AG09309 (cell line): ENCODE measurements at places on chromosomes 7 and 10.

GRCh38 chr10:80519936-80520650 is 17.6 kb upstream of the SH2D4B start:
- no peak for DNase-seq

GRCh38 chr7:149022756-149023360 is 5.4 kb downstream of the PDIA4 start:
- DNase-seq, result no peak

DNA sequence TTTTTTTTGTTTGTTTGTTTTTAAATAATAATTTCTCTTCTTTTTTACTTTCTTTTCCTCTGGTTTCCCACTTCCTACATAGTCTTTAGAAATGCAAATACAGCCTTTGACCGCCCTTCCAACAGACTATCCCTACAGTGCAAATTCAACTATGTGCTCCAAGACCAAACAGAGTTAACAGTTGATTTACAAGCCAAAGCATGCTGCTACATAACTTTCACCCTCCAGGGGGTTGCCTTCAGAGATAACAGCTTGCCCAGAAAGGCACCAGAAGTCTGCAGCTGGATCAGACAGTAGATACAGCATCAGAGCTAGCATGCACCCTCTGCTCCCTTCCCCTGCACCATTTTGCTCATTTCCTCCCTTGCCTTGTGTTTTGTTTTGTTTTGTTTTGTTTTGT is 539.0 kb downstream of the ZWINT start:
- no peak for DNase-seq

- DNase-seq, result no peak
Observed at GRCh38 chr10:65367706-65368105, 1558.1 kb upstream of the LRRTM3 start.

- peak; percentile 20 for DNase-seq
Observed at GRCh38 chr10:83764666-83765065, 374.6 kb upstream of the GHITM start.

GRCh38 chr10:49187950-49188761 is at the start of gene TMEM273:
TSS of gene TMEM273 (minus strand) at chr10:49188391. CDS start at chr10:49188336, 55 bp downstream.
- no peak for DNase-seq

GRCh38 chr7:16397501-16398145 is 23.7 kb downstream of the CRPPA start:
- no peak for DNase-seq

GRCh38 chr7:149598721-149599308 is 101.2 kb upstream of the ZNF746 start:
- peak; percentile 3 for DNase-seq

- DNase-seq, result no peak
Observed at GRCh38 chr7:130153211-130153908, 51.8 kb downstream of the TMEM209 start.

DNA sequence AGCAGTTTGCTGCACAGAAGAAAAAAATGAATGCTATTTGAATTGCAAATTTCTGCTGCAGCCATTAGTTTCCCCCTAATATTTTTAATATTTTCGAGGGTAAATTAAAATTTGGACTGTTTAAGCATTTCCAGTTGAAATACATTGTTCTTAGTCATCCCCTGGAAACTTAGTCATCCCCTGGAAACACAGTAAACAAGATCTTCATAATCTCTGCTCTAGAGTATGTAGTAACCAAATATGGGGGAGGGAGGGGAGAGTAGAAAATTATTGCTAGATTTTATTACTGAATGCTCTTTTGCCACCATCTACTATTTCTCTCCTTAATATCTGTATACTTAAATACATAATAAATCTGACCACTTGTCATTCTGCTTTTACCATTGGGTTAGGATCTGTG is 1053.3 kb downstream of the SORCS1 start:
- DNase-seq, result no peak

- DNase-seq, result no peak
Observed at GRCh38 chr10:86522510-86522855, 891 bp upstream of the WAPL start.

GRCh38 chr7:101933688-101934121 is 116.3 kb downstream of the CUX1 start:
- no peak for DNase-seq

- DNase-seq, result no peak
Observed at GRCh38 chr7:18520450-18521235, 25.1 kb downstream of the HDAC9 start.

DNA sequence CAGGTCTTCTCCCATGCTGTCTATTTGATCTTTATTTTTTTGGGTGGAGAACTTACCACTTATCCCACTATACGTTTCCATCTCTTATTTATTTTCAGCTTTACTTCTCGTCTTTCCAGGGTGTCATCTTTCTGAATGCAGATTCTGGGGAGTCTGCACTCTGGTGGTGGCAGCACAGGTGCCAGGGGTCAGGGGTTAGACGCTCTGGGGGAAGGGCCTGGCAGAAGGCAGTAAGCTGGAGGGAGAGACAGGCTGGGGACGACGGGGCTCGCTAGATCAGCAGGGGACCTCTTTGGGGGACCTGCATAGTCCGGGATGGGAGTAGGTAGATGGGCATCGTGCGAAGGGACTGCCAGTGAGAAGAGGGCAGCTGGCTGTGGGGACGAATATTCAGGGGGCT is 22.3 kb downstream of the CHST12 start:
- no peak for DNase-seq

DNA sequence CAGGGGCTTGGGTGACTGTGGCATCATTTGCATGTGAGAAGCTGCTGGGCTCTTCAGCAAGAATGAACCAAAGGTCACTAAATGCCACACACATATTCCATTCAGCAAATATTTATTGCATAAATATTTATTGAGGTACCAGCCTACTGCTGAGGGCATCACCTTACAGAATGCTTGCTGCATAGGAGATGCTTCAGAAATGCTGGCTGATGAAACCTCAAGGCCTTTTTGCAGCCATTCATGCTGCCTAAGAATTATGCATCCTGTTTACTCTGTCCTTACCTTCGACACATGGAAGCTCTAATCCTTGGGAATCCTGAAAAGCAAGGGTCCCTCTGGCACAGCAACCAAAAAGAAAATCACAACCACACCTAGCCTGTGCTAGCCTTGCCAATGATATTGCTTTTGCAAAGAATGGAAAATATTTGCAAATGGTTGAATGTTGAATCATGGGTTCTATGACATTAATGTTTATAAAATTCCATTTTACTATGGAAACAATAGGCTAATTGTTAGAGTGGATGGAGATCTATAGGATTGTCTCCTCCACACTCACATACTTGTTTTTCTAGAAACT is 79.6 kb downstream of the PCGF5 start:
- DNase-seq, result no peak

DNA sequence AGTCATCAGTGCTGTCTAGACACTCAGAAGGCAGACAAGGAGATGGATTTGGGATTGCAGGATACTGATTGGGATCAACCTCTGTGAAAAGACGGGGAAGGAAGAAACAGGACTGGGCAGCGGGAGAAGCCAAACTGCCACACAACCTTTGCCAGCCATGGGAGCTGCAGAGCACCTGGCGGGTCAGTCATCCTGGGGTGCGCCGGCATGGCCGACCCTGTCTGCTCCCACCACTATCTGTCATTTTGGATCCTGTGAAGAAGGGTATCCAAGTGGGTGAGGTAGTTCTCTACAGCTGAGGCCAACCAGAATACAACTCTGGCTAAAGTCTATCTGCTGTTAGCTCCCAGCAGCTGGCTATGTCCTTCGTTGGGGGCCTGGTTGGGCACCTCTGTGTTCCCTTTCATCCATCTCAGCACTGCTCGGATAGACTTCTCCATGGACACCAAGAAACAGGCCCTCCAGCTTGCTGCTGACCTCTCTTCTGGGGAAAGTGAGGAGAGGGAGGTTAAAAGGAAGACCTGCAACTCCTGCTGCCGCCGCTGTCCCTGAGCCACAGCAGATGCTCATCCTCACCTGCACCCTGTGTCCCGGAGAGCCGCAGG is 11.7 kb upstream of the RBM17 start:
- no peak for DNase-seq

- DNase-seq, result no peak
Observed at GRCh38 chr7:127809261-127809702, 157.3 kb downstream of the SND1 start.

DNA sequence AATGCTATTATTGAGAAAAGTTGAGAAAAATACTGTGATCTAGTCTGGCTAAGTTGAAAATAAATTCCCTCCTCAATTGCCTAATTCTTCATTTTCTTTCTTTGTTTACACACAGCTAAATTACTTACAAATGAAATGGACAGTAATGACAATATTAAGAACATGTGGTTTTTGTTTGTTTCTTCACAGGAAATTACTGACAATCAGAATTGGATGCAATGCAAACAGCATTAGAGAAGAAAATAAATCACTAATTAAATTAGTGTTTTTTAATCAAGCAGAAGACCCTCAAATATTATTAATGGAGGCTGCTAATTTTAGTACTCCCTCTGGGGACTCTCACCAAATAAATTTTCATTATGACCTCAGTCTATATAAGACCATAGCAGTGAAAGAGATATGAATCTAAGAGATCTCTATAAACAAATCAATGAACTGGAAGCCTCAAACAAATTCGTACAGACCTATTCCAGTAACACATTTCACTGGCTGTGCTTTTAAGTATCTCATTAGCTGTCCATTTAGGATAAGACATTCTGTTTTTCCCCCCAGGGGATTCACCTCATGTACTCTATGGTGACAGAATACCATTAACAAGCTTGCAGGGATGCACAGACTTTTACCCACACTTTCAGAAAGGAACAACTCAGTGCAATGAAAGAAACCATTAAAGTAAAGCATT is 202.0 kb upstream of the DGKB start:
- no peak for DNase-seq

- DNase-seq, result no peak
Observed at GRCh38 chr7:156927571-156928405, 21.7 kb upstream of the NOM1 start.

GRCh38 chr10:61169294-61169693 is 225.3 kb upstream of the RHOBTB1 start:
- DNase-seq, result no peak

GRCh38 chr7:44366986-44367385 is 41.6 kb upstream of the CAMK2B start:
- DNase-seq, result no peak

DNA sequence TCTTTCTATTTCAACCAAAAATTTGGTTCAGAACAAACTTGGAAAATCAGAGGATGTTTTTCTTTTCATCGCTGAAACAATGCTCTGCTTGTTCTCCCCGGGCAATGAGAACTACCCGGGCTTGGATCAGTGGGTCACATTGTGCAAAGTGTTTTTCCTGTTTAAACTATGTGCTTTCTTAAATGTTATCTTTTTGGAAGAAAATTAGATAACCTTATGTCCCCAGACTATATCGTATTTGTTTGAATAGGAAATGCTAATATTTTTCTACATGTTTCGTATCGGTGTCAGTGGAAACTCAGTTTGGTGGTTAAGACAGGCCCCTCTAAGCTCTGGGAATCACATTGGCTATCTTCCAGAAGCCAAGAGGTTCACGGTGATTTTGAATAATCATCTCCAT is 319.5 kb upstream of the NFE2L3 start:
- no peak for DNase-seq

GRCh38 chr10:33331379-33331694 is 3.1 kb downstream of the NRP1 start:
- no peak for DNase-seq

- DNase-seq, result no peak
Observed at GRCh38 chr7:29254591-29254990, 60.0 kb downstream of the CHN2 start.

DNA sequence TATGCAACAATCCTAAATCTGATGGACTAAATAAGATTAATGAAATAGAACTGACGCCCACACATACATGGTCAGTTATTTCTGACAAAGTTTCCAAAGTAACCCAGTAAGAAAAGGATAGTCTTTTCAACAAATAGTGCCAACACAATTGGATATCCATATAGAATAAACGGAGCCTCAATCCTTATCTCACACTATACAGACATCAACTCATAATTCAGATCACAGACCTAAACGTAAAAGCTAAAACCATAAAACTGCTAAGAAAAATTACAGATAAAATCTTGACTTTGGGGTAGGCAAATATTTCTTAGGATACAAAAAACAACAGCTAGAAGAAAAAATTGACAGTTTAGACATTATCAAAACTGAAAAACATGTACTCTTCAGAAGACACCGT is 8.5 kb downstream of the CACUL1 start:
- DNase-seq, result no peak

DNA sequence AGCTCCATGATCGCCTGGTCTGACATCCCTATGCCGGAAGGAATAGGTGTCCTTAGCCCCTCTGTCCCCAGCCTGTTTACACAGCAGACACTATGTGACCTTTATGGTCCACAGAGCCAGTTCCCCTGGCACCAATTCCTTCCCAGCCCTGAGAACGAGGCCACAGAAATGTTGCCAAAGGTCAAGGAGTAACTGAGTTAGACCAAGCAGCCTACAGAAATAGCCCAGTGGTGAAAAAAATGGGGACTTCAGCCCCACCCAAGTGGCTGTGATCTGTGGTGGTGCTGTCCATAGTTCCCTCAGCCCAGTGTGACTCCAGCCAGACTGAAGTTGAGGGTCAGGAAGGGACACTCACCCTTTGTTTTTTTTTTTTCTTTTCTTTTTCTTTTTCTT is 2.5 kb downstream of the PGAM2 start:
- no peak for DNase-seq

DNA sequence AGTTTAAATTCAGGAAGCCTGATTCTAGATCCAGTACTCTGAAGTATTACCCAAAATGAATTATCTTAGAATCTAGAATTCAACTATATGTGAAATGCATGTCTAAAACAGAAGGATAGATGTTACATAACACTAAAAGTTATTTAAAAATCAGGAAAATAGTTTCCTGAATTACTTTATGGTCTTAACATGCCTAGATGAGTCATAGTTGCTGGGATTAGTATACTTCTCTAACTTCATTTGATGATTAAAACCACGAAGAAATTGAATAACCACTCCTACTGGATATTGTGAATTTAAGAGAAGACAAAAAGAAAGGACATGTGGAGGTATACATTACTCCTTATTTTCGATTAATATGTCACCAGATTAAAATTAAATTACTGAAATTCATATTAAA is 65.5 kb downstream of the ATAD1 start:
- DNase-seq, result peak; percentile 47

GRCh38 chr10:99524050-99524666 is 8.6 kb upstream of the NKX2-3 start:
- no peak for DNase-seq

DNA sequence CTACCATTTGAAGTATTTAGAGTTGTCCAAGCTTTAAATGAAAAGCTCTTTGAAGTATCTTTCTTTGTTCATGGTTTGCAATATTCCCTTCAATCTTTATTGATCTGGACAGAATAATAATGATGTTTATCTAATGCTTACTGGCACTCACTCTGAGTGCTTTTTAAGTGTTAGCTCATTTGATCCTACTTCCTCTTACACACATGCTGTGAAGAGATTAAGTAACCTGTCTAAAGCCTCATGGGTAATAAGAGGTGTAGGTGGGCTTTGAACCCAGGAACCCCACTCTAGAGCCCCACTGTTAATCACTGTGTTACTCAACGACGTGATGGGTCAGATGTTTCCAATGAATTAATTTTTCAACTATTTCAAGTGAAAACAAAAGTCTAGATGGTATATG is 31.1 kb upstream of the ADD3 start:
- DNase-seq, result no peak

DNA sequence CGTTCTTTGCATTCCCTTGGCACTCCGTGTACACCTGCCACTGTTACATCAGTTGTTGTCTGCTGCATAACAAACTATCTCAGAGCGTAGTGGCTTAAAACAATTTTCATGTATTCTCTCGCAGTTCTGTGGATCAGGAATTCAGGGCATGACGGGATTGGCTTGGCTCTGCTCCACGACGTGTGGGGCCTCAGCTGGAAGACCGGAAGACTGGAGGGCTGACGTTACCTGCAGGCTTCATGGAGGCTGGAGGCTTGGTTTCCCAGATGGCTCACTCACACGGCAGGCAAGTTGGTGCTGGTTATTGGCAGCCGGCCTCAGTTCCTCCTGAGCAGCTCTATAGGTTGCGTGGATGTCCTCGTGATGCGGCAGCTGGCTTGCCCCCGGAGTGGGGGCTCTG is 25.5 kb downstream of the NYAP1 start:
- DNase-seq, result peak; percentile 42
